ENCODE measurements at places on chromosomes 7 and 10.

GRCh38 chr10:133016493-133017202 is 71.1 kb upstream of the ADGRA1 start:
- no peak for DNase-seq

DNA sequence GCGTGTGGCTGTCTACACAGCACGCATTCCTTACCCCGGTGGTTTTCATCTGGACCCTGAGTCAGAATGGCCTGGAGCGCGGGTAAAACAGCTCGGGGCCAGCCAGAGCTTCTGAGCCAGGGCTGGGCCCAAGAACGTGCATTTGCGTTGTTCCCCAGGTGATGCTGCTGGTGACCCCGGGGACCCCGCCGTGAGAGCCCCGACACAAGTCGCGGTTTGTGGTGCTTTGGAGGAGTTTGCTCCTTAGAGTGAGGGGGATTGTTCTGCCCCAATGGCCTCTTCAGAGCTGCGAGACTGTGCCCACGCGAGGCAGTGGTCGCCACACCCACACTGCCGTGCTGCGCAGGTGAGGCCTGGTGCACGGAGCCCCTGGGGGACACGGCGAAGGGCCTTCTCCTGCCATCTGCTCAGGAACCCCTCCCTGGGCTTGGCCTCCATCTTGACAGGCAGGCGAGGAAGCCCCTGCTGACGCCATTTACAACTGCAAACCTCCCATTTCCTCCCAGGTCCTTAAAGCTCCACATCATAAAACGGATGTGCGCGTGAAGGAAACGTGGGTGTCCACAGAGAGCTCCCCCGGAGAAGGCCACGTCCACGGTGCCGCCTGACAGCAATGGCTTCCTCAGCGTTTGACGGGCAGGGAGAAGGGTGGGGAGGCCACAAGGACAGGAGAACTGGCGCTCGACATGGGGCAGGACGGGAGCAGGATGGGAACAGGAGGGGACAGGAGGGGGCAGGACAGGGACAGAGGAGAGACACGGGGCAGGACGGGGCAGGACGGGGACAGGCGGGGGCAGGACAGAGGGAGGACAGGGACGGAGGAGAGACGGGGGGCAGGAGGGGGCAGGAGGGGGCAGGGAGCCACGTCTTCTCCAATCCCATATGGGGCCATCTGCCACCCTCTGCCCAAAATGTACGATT is 477.2 kb downstream of the DNAJB6 start:
- no peak for DNase-seq

DNA sequence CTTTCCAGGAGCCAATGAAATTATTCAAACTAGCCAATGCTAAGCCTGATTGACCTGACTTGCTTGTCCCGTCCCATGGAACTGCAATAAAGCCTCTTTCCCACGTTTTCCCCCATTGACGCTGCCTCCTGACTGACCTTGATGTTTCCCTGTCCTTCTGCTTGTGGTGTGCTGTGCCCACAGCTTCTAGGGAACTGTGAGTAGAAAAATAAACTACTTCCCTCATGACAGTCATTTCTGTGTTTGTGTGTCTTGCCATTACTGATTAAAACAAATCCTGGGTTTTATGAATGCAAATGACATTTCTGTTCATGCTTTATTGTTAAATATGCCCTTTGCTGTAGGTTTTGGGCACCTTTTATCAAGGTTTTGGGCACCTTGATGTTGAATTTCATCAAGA is 91.3 kb upstream of the ABI1 start:
- no peak for DNase-seq

DNA sequence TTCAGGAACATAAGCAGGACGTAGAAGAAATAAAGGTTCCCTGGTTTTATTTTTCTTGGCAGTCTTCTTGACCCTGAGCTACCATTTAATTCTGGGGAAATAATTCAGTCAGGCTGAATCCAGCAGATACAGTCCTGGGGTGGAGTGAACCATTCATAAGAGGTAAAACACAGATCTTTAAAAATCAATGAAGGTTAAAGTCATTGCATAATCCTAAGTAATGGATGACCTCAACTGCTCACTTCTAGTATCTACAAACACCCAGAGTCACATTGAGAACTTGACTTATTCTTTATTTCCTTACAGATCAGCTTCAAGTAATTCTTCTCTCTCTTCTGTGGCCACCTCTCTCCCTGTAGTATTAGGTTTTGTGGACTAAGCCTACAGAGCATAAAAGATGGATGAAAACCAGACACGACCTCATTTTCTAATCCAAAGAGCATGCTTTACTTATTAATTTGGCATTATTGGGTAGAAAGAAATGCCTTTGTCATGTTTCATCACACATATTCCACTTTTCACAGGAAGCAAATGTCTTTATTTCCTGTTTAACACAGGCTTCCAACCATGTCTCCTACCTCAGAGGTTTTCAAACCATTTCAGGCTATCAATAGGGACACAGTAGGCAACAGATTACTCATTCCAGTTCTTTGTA is 182.3 kb upstream of the IMMP2L start:
- no peak for DNase-seq

- no peak for DNase-seq
Measured at GRCh38 chr7:43557831-43558495, 24.9 kb upstream of the STK17A start.

DNA sequence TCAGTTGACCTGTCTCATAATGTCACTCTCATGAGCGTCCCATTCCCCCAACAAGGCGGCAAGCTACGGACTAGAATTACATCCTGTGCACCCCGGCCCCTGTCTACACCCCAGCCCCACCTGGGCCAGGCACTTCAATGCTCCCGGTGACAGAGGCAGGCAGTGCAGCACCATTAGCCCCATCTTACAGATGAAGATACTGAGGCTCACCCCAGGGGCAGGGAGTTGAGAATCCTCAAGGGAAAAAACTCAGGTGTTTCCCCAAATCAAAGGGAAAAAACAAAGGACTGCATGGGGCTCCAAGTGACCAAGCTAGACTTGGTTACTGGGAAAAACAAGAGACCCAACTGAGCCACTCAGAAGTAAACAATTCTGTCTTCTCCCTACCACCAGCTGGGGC is 4.5 kb downstream of the DLG5 start:
- no peak for DNase-seq

DNA sequence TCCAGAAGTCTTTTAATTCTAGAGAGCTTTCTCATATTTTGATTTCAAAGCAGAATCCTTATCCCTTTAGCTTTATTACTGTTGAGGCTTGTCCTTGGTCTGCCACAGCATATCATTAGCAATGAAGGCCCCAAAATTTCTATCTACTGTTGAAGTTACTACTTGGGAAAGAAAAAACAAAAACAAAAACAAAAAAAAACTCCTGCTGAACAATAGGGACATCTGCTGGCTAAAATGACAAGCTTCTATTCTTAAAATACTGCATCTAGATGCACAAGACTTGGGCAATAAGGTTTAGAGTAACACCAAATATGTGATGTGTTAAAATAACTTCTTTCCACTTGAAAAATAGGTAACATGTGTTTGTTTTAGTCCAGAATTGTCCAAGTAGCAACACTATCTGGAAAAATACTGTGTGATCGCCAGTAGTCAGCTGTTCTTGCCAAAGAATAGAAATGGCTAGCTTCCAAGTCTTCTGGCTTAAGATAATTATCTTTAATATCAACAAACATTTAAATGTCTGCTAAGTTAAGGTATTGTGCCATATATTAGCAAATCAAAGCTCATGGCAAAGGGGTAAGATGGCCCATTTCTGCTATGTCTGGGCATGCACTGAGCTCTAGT is 3.8 kb upstream of the DMTF1 start:
- DNase-seq = no peak

- DNase-seq = no peak
Measured at GRCh38 chr7:101933688-101934121, 116.3 kb downstream of the CUX1 start.

DNA sequence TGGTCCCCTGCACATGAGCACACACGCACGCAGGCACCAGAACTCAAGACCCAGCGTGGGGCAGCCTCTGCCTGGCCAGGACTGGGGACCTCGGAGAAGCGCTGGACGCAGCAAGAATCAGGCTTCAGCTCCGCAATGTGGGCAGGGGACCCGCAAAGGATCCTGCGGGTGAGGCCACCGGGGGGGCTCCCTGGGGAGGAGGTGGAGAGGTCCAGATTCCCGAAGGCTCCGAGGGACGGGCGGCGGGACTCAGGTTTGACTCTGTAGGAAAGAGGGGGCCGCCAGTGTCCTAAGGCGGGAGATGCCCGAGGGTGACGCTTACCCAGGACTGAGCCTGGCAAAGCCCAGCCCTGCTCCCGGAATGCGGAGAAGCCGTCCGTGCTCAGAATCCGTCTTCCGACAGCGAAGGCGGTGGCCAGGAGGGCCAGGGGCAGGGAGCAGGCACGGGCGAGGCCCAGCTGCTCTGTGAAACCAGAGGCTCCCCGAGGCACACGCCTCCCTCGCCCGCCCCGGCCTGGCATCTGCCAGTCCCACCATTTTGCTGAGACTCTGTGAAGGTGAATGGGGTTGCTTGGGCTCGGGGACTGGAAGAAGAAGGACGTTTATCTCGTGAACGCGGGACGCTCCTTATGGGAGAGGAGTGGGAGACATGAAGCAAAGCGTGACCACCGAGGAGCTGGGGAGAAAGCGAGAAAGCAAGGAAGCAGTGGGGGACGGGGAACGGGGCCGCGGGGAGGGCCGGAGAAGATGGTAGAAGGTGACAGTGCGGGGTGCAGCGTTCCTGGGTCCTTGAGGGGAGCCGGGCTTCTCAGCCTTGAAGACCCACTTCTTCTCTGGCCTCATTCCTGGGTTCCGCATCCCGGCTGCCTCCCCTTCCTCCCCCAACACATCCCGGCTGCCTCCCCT is 489.2 kb downstream of the PTPRN2 start:
- no peak for DNase-seq

DNA sequence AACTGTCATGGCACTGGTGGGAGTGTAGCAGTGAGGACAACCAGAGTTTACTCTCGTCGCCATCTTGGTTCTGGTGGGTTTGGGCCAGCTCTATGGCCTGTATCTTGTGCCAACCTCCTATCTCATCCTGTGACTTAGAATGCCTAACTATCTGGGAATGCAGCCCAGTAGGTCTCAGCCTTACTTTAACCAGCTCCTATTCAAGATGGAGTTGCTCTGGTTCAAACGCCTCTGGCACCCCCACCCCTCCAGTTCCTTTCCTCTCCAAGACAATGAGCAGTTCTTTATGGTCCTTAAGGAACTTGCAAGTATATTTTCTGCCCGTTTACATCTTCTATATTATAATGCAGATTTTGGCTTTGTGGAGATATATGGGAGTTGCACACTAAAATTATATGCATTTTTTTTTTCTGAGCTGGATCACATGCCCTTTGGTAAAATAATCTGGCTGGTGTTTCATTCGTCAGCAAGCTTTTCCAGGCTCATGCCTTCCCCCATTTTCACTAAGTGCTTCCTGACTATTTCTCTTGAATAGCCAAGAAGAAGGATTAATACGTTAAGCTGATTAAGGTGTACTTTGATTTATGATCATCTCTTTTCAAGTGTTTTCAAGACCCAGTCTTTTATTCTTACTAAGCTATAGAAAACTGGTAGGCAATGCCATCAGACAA is 11.2 kb upstream of the WIPF3 start:
- no peak for DNase-seq

DNA sequence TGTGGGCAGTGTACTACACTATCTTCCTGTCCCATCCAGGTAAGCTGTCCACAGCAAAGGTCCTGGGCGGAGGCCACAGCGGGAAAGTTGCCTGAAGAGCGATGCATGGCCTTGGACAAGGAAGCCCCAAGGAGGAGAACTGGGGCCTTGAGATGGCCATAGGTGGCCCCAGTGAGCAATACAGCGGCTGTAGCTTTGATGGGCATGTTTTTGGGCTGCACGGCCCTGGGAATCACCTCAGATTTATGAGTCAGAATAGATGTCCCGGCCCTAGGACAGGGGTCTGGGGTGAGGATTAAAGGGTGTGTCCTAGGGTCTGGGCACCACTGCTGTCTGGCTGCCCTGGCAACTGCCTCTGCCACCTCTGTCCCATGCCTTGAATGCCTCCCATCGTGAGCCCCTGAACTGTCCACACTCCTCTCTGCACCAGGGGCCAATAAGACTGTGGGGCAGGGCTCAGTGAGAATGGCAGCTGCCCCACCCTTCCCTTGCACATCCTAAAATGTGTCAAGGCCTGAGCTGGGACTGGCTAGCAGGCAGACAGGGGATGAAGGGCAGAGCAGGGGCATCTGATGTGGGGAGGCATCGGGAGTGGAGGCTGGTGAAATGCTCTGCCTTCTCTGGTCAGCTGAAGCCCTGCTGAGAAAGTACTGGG is 9.4 kb upstream of the IRF5 start:
- DNase-seq = no peak

DNA sequence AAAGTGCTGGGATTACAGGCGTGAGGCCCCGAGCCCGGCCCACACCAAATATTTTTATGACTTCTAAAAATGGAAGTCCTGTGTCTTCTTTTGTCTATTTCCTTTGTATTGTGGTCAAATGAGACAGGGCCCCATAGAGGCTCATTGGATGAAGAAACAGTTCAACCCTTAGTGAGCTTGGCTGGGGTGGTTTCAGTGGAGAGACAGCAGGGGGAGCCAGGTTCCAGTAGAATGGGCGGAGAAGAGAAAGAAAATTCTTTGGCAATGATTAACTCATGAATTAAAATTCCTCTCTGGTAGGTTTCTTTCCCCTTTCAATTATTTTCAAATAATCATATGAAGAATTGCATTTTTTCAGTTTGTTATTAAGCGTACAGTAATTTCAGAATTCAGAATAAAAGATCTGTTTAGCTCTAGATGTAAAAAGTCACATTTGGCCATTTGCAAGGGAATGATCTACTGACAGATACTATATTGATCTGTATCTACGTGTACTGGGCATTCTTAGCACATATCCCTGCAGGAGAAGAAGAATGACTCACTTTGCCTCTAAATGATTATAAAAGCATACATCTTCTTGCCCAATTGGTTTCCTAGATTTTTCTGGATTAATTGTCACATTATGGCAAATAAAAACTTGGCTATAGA is 43.2 kb downstream of the PNLIPRP3 start:
- DNase-seq = no peak

- DNase-seq = no peak
Measured at GRCh38 chr7:151744656-151745638, 132.0 kb downstream of the PRKAG2 start.

- no peak for DNase-seq
Measured at GRCh38 chr10:93947055-93947454, 46.7 kb upstream of the PLCE1 start.

DNA sequence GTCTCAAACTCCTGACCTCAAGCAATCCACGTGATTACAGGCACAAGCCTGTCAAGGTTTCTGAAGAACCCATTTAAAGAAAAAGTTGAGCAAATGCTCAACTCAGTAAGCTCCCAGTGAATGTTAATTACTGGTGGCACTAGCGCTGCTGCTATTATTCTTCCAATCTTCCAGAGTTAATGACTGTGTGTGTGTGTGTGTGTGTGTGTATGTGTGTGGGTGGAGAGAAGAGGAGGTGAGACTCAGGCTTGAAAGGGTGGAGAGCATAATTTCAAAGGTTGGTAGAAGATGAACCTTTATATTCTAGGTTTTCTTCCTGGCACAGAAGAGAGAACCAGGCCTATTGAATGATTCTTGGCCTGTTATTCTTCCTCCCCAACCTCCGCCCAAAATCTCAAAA is 11.6 kb upstream of the NPVF start:
- no peak for DNase-seq

DNA sequence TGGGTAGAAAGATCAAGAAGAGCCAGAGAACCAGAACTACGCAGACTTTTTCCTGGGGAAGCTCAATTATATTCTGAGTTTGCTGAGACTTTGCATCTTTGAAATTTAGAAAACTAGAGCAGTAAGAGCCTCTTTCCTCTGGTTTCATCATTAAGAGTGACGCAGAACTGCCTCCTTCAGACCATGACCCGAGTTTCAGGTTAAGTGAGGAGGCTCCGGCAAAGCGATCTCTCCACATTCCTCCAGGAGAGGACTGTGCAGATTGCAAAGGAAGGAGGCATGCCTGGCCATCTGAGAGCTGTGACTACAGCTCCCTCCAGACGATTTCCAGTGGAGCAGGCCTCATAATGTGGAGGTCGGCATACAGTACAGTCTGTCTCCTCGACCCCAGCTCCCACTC is 115.8 kb upstream of the LANCL2 start:
- DNase-seq = no peak
